ENCODE measurements at places on chromosomes 4 and X.

GRCh38 chrX:103918050-103918449 is 44.4 kb upstream of the TMSB15B start:
- DNase-seq = peak; percentile 51

DNA sequence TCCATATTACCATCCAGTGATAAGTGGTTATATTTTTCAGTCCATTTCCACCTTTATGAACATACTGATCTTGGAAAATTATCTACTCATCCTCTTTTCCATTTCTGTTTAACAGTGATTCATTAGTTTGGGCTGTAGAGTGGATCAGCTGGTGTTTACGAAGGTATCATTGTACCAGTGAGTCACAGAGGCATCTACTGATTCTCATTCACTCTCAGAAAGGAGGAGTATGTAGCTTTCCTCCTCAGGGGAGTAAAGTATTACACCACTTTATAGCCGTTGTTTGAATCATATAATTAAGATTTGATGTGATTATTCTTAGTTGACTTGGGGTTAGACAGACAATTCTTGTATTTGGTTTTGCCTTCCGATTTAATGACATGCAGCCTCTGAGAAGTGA is 74.7 kb downstream of the GALNT7 start:
- DNase-seq = no peak

DNA sequence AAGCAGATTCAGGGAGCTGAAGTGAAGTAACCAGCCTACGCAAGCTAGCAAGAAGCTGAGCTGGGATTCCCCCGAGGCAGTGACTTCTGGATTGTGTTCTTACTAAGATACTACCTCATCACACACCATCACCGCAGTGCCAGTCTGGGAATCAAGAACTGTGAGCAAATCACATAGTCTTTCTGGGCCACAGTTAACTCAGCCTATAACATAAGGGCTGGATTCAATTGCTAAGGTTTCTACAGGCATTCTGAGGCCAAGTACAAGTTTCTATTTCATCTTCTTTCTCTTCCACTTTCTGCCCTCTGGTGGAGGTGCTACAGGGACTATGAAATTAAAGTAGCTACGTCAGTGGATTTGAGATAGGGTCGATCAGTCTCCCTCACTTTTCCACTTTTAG is 1.4 kb upstream of the CORIN start:
- DNase-seq = peak; percentile 41

GRCh38 chrX:72041871-72042851 is 89.6 kb downstream of the RTL5 start:
- DNase-seq = no peak

- DNase-seq = no peak
Observed at GRCh38 chr4:87824352-87824751, 8.4 kb upstream of the MEPE start.

All from activated CD4-positive, alpha-beta T cell treated with anti-CD3 and anti-CD28 coated beads, Interleukin-2, amount 10 ng/mL, durations not matched to agents 7 days and 5 days (primary cell).